ENCODE measurements at places on chromosomes 1 and 21.
A peak's percentile ranks its signal among the peaks of the same experiment; 100 is the strongest.

GRCh38 chr1:94819945-94820746 lies at the start of gene SLC44A3:
TSS of gene SLC44A3 (plus strand) at chr1:94820357. CDS start at chr1:94820452, 95 bp downstream.
- DNase-seq: no peak

- no peak for DNase-seq
These were observed 1302.1 kb upstream of the ADGRL2 start for GRCh38 chr1:80498673-80499072.

- DNase-seq: no peak
These were observed 4.1 kb downstream of the L1TD1 start for GRCh38 chr1:62198781-62199125.

GRCh38 chr1:214658785-214659184 lies 55.8 kb downstream of the CENPF start:
- DNase-seq: peak; percentile 18

GRCh38 chr1:193070386-193070753 lies 11.0 kb downstream of the RO60 start:
- no peak for DNase-seq

- no peak for DNase-seq
These were observed 100.7 kb downstream of the PATJ start for GRCh38 chr1:61842863-61843514.

DNA sequence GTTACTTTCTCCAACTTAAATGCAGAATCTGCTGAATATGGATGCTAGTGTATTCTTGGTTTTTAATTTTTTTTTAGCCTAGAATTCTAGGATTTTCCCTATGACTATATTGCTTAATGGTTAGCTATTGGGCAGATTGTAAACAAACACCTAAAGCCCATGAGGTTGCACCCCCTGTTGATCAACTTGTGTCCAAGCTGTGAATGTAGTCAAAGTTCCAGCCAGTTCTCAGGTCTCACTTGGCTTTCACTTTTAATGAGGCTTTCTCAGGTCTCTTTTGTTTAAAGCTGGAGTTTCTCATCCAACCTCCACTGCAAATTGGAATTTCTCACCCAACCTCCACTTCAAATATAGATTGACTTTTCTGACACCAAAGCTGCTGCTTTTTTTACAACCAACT lies 35.9 kb downstream of the FCER1A start:
- no peak for DNase-seq

DNA sequence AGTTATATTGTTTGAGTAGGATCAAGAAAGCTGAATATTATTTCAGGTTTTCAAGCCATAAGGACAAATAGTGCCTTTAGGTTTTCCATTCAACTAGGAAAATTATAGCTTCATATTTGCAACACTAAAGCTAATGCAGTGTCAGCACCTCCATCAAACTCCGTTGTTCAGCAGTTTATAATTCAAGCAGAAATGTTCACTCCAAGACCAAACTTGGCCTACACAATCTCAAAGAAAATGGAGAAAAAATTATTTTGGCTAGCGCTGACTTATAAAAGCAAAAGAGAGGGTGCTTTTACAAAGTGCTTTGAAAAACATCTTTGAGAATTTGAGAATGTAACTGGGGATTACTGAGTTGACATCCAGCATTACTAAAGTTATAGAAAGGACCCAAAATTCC lies 1.4 kb downstream of the SPAG17 start:
- no peak for DNase-seq

DNA sequence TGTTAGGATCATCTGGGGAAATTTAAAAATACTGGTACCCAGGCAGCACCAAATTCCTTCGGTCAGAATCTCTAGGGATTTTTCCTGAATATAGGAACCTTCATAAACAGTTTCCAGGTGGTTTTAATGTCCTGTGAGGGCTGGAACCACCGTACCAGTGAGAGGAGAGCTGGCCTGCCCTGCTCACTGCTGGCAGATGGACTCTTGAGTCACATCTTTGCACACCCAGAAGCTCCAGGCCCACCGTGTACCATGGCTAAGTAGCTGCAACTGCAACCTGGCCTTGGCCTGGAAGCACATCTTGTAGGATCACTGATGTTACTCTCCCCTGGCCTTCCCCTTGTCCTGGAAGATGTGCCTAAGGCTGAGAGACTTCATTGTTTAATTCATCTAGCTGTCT lies 181.5 kb downstream of the DISC1 start:
- no peak for DNase-seq

GRCh38 chr1:206905295-206906164 lies 8.3 kb downstream of the IL24 start:
- no peak for DNase-seq

DNA sequence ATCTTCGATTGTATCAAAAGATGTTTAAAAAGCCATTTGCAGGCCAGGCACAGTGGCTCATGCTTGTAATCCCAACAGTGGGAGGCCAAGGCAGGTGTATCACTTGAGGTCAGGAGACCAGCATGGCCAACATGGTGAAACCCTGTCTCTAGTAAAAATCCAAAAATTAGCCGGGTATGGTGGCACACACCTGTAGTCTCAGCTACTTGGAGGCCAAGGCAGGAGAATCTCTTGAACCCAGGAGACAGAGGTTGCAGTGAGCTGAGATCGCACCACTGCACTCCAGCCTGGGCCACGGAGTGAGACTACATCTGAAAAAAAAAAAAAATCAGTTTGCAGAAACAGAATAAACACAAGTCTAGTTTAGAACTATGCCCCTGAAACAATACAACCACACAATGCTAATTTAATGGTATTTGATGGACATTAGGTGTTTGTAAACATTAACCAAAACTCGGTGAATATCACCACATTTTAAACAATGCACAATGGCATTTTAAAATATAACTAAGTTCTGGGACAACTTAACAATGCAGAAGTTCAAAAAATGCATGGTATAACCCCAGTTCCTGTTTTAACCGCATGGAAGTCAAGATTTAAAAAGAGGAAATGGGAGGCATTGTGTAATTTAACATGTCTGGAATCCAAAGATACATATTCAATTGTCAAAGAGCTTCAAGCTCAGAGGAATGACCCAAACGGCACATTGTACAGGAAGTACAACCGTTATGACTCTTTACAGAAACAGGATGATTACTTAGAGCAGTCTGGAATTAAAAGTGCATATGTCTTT lies 7.1 kb upstream of the PTTG1IP start:
- no peak for DNase-seq
